ENCODE measurements at places on chromosomes 2 and 18. TPM values are rescaled to one million over a fixed set of nuclear protein-coding genes. Genes with fewer than 3 reads are reported as not detected.
A peak's percentile ranks its signal among the peaks of the same experiment; 100 is the strongest.

DNA sequence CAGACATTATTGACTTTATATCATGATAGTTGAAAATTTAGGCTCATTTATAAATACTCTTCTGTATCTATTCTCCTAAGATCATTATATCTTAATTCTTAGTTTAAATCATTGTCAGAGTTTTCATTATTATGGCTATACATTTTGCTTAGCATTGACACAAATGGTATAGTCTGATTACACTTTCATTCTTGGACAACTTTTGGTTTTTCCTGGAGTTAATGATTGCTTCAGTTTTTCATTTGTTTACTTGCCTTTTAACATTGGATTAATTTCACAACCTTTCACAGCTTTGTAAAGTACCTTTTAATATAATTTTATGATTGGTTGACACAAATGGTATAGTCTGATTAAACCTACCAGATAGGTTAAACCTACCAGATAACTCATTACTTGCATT lies 298.2 kb downstream of the DYSF start:
- DNase-seq, result no peak

The IL36A gene
- total RNA-seq, result not detected

The ABCG5 gene
- total RNA-seq, result not detected

GRCh38 chr2:74599676-74600075 lies 45.2 kb downstream of the DOK1 start:
- no peak for DNase-seq

DNA sequence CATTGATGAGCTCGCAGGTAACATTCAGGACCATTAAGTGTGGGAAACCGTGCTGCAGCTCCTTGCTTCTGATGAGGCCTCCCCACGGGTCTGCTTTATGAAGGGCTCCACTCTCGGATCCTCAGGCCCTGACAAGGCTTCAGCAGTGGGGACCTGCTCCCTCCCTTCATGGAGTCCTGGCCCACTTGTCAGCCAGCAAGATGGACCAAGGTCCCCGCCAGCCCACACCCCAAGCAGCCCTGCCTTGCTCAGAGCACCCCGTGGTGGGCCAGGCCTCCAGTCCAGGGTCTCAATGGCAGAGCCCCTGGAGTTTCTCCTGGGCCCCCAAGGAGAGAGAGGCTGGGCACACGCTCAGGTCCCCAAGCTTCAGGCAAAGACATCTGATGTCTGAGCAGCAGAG lies 41.5 kb downstream of the CROCC2 start:
- DNase-seq, result no peak

GRCh38 chr2:104474716-104475115 lies 379.2 kb upstream of the POU3F3 start:
- no peak for DNase-seq

- no peak for DNase-seq
Observed at GRCh38 chr18:55243857-55244256, 284.6 kb upstream of the CCDC68 start.

The FIGN gene
- total RNA-seq, result 3.4 TPM

The TNFAIP6 gene
- total RNA-seq, result 5.3 TPM

The CHST9 gene
- total RNA-seq, result 4.3 TPM

- DNase-seq, result no peak
Observed at GRCh38 chr2:167925758-167926157, 321.6 kb downstream of the STK39 start.

The PAIP2B gene
- 32.9 TPM for total RNA-seq

DNA sequence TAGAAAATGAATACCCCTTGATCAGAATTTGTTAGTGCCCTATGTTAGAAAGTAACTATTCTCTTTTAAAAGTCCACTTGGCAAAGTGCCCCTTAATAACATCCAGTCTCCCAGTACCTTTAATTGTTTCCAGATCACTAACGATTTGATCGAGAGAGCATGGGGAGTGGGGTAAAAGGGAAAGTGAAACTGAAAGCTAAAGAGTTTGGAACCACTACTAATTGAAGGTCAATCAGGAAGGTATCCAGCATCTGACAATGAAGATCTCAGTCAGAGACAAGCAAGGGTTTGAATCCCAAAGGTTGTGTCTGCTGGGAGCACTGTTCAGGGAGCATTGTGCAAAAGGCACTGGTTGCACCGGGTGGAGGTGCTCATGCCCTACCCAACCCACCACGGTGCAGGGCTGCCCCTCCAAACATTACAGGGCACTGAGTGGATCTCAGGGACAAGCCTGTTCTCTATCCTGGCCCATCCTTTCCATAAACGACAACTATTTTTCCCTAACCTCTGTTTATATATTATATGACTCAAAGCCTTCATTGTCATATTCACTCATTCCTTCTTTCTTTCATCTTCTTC lies 14.6 kb upstream of the RIT2 start:
- no peak for DNase-seq

- DNase-seq, result no peak
Observed at GRCh38 chr2:100785626-100786296, 34.2 kb upstream of the NPAS2 start.

GRCh38 chr2:65749545-65749944 lies 317.1 kb upstream of the SPRED2 start:
- no peak for DNase-seq

The UNC80 gene
- total RNA-seq, result 4.0 TPM

GRCh38 chr2:176328149-176328548 lies 58.9 kb downstream of the MTX2 start:
- DNase-seq, result no peak

The TWIST2 gene
- 7.5 TPM for total RNA-seq

The LOXHD1 gene
- total RNA-seq, result not detected

GRCh38 chr2:1482981-1483380 lies 69.7 kb downstream of the TPO start:
- DNase-seq, result no peak

DNA sequence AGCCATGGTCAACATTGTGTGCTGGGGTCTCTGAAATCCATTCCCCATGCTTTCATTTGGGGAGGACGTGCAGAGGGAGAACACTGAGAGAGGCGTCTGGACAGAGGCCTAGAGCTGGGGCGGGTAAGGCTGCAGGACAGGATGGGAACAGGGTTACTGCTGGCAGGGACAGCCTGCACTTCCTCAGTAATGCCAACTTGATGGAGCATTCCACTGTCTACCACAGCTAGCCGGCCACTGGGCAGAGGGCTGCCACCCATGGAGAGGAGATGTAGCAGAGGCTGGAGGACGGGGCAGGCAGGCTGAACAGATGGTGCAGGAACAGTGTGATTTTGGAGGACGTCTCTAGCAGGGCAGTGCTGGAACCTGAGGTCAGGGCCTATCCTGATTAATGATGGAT lies 29.3 kb downstream of the MRPL33 start:
- DNase-seq, result no peak

The SH3BP4 gene
- total RNA-seq, result 71.9 TPM

The NXPH2 gene
- not detected for total RNA-seq

The GRB14 gene
- total RNA-seq, result 27.5 TPM

The HOXD13 gene
- not detected for total RNA-seq

The CRYBA2 gene
- total RNA-seq, result 23.1 TPM

GRCh38 chr2:236158969-236159777 lies 9.0 kb downstream of the GBX2 start:
- DNase-seq, result no peak

GRCh38 chr2:120108049-120108448 lies 95.2 kb downstream of the EPB41L5 start:
- DNase-seq, result peak; percentile 65

The ECEL1 gene
- total RNA-seq, result not detected

- no peak for DNase-seq
Observed at GRCh38 chr2:73079636-73080035, 8.1 kb upstream of the SFXN5 start.

The TTC39C gene
- 21.8 TPM for total RNA-seq

DNA sequence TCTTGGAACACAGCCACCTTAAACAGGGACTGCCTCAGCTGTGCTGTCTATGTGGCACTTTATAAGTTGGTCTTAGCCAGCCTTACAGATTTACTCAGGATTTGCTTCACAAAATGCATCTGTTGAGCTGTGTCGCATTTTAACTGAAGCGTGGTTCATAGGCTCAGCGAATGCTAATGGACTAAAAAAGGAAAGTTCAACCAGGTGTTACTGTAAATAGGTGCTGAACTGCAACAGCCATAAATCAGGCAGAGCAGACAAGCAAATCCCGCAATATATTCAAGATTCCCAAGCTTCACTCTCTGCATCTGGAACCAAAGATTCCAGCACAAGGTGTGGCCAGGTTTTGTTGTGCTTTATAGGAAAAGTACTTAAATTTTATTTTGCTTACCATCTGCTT lies 130.0 kb downstream of the EPHA4 start:
- DNase-seq, result no peak

DNA sequence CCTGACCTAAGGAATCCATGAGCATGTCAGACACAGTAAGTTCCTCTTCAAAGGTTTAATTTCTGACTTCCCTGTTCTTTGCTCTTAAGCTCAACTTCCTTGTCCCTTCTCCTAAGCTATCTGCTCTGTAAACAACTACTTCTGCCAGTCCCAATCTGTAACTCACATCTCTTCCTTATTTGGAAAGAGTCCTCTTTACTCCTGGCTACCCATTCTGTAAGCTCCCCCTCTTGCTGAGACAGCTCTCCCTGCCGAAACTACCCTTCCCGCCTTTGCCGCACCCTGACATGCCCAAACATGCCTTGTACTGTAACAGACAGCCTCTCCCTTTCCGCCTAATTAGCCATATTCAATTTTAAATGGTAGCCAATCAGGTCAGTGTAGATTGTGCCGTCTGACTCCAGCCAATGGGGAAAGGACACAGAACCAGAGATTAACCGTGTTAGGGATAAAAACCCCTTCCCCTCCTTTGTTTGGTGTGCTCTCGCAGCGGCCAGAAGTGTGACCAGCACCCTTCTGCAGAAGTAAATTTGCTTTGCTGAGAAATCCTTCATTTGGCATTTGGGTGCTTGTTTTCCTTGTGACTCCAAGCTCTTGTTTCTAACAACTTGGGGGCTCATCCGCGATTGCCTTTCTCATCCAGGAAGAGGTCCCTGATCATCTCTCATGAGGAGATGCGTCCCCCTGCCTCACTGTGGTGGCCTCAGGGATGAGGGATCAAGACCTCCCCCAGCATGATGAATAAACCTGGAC lies 49.0 kb downstream of the PIAS2 start:
- no peak for DNase-seq

- DNase-seq, result no peak
Observed at GRCh38 chr18:49734836-49735235, 78.5 kb downstream of the ACAA2 start.

The GPD2 gene
- 20.5 TPM for total RNA-seq

DNA sequence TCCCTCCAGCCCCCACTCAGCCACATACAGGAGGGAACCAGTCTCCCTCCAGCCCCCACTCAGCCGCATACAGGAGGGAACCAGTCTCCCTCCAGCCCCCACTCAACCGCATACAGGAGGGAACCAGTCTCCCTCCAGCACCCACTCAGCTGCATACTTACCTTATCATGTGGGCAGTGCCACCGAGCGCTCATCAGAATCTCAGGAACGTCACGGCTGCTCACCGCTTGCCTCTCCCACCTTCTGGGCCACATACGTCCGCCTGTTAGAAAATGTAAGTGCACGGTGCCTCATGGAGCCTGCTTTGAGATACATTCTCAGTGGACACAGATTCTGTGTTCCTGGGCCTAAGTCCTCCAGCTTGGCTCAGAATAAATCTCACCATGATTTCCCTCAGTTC lies 124.8 kb downstream of the PXDN start:
- no peak for DNase-seq

GRCh38 chr2:191701696-191702095 lies 23.8 kb downstream of the NABP1 start:
- no peak for DNase-seq

The AGXT gene
- not detected for total RNA-seq

The ANO7 gene
- 1.6 TPM for total RNA-seq

The TUBA3D gene
- total RNA-seq, result not detected

GRCh38 chr2:46518861-46519260 lies 39.5 kb downstream of the TMEM247 start:
- no peak for DNase-seq

- DNase-seq, result no peak
Observed at GRCh38 chr2:46195819-46196218, 101.4 kb upstream of the EPAS1 start.

The ZFP36L2 gene
- 116 TPM for total RNA-seq

Measured in body of pancreas (tissue), 4 donors.